Suppressor macrophage (primary cell): ENCODE measurements at places on chromosomes 1 and 21.
A peak's percentile ranks its signal among the peaks of the same experiment; 100 is the strongest.

DNA sequence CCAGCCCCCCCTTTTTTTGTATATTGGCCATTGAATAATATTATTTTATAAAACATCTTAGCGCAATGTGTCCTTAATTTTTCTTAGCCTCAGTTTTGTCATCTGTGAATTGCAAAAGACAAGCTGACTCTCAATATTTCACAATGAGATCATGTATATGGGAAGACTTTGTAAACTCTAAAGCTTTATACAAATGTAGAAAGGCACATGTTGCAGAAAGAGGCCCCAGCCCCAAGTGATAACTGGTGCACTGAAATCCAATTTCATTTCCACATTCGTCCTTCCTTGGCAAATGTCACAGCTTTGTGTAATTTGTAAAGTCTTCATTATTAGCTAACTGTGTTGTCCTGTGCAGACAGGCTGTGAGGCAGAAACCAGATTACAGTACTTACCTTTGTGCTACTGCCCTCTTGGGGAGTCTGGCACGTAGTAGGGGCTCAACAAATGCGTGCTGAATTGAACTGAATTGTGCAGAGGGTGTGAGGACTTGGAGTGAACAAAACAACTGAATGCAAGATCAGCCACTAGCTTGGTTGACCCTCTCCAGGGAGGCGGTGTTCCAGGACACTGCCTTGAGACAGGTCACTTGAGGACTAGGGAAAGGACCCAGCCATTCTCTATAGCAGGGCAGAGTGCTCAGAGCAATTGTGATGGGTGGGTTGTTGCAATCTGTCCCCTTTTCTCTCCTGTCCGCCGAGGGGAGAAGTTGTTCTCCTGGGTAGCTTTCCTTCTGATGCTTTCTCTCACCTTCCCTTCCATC, 74.6 kb downstream of the LMO4 start:
- DNase-seq: peak; percentile 12

DNA sequence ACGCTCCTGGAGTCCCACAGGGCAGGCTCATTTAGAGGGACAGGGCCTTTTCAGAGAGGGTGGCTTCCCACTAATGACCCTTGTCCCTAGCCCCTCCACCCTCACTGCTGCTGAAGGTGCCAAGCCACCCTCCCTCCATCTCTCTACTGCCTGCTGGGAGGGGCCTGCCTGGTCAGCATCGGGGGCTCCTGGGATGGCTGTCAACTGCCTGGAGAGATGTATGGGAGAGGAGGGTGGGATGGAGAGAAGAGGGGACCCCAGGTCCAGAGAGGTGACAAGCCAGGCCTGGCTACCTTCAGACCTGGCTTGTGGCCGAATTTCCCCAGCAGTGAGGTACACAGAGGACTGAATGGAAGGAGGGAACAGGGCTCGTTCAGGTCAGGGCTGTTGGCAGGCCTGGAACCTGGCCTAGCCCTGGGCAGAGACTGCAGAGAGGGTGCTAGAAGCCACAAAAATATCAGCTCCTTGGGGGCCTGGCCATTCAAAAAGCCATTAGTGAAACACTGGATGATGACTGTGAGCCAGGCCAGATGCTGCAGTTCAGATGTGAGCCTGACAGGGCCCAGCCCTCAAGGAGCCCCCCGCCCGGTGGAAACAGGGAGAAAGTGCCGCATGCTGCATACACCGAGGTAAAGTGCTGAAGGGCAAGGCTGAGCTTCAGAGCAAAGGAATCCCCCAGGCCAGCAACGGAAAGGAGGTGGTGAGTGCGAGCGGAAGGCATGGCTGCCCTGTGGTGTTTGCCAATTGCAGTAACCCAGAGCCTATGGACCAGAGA, 20.0 kb downstream of the MMEL1 start:
- DNase-seq: no peak

- no peak for DNase-seq
Measured at GRCh38 chr1:185939142-185939541, 205.0 kb downstream of the HMCN1 start.

GRCh38 chr1:108551137-108551862, 8.6 kb upstream of the EEIG2 start:
- peak; percentile 60 for DNase-seq

DNA sequence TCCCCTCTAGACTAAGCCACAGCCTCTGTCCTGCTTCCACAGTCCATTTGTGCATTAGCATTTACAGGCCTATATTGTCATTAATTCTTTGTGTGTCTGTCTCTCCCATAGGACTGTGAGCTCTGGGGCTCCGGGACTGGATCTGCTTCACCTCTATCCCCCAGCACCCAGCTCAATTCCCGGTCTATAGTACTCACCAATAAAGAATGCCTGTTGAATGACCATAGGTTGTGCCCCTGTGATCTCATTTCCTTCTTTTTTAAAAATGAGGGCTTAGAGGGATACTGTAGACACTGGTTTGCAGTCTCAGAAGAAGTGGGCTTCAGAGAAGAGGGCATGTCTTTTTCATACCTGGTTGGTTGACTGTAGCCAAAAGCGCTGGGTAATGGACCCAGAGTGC, 8.8 kb upstream of the POU3F1 start:
- DNase-seq: no peak

DNA sequence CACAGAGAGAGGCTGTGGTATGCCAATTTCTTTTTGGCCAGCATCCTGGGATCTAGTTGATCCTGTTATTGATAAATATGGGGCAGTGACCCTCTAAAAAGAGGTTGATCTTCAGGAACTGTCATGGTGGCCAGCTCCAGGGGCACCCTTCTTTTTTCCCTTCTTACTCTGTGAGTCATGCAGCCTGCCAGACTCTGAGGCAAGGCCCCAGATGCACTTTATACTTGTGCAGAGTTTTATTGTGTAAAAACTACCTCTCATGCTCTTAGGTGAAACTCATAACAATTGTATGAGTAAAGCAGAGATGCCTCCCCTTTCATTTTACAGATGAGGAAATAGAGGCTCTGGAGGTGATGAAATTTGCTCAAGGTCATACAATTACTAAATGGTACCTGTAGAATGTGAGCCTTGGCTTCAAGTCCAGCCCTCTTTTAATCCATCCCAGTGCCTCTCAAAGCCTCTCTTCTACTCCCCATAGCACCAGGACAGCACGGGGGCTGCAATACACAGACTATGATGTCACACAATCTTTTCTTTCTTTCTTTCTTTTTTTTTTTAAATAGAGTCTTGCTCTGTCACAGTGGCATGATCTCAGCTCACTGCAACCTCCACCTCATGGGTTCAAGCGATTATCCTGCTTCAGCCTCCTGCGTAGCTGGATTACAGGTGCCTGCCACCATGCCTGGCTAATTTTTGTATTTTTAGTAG, 387.8 kb downstream of the KCNH1 start:
- no peak for DNase-seq

DNA sequence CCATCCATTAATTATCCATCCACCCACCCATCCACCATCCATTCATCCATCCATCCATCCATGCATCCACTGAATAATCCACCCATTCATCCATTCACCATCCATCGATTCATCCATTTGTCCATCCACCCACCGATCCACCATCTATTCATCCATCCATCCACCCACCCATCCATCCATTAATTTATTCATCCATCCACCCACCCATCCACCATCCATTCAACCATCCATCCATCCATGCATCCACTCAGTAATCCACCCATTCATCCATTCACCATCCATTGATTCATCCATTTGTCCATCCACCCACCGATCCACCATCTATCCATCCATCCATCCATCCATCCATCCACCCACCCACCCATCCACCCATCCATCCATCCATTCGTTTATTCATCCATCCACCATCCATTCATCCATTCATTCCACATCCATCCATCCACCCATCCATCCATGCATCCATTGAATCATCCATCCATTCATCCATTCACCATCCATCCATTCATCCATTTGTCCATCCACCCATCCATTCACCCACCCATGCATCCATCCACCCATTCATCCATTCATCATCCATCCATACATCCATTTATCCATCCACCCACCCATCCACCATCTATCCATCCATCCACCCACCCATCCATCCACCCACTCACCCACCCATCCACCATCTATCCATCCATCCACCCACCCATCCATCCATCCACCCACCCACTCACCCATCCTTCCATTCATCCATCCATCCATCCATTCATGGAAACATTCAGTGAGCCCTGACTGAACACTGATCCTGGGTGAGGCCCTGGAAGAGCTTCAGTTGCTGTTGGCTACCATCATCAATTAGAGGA, 83.4 kb upstream of the ARHGEF16 start:
- DNase-seq: no peak

- DNase-seq: peak; percentile 61
Measured at GRCh38 chr1:241591317-241591716, 48.9 kb downstream of the CHML start.
